ENCODE measurements at places on chromosomes 1 and 21. TPM values are rescaled to one million over a fixed set of nuclear protein-coding genes. Genes with fewer than 3 reads are reported as not detected.

Gene CCDC181
- 0.62 TPM for total RNA-seq

Gene SMCP
- total RNA-seq, result not detected

Gene CHD5
- total RNA-seq, result 0.44 TPM

Gene NUAK2
- total RNA-seq, result 1.7 TPM

Gene KCNK1
- total RNA-seq, result not detected

Gene GNPAT
- 55.9 TPM for total RNA-seq

Gene APCS
- total RNA-seq, result not detected

Gene TCP10L
- 0.52 TPM for total RNA-seq

Gene OR2T11
- not detected for total RNA-seq

Gene KLF17
- total RNA-seq, result not detected

DNA sequence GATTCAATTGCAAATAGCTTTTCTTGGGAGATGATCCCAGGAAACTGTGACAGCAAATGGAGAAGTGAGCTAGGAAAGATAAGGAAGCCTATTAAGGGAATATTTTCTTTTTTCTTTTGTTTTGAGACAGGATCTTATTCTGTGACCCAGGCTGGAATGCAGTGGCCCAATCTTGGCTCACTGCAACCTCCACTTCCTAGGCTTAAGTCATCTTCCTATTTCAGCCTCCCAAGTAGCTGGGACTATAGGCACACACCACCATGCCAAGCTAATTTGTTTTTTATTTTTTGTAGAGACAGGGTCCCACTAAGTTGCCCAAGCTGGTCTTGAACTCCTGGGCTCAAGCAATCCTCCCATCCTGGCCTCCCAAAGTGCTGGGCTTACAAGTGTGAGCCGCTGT is 433.7 kb downstream of the RPS6KC1 start:
- no peak for DNase-seq

GRCh38 chr1:24266998-24267397 is 52.2 kb upstream of the GRHL3 start:
- no peak for DNase-seq

- DNase-seq, result no peak
These were observed 1000.6 kb upstream of the PRMT6 start for GRCh38 chr1:106055855-106056254.

DNA sequence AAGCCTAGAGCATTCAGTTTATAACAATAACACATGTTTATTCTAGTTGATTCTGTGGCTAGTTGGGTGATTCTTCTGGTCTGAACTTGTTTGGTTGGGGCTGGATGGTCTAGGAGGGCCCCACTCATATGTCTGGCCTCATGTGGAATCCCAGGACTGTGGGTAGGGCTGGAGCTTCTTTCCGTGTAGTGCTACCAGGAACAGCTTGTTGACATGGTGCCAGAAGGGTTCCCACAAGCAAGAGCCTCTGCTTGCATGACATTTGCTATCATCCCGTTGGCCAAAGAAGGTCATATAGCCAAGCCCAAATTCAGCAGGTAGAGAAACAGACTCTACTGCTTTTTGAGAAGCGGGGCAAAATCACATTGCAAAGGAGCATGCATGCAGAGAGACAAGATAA is 67.6 kb upstream of the PPP2R5A start:
- no peak for DNase-seq

- DNase-seq, result no peak
These were observed 37.2 kb upstream of the CRNN start for GRCh38 chr1:152451254-152451653.

DNA sequence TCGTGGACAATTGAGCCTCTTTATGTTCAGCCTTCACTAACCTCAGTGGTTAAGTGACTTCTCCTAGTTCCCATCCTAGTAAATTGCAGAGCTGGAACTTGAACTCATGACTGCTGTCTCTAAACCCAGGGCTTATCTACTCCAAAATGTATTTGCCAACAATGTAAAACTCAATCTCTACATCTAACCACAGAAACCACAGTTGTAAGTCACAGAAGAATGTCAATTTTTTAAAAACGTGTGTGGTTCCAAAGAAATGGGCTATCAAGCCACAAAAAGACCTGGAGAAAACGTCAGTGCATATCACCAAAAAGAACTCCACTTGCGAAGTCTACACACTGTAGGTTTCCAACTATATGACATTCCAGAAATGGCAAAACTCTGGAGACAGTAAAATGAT is 172.6 kb upstream of the HMCN1 start:
- no peak for DNase-seq

- no peak for DNase-seq
These were observed 12.2 kb upstream of the CD34 start for GRCh38 chr1:207923121-207923520.

GRCh38 chr1:186679924-186680244 is 339 bp downstream of the PTGS2 start:
- no peak for DNase-seq

DNA sequence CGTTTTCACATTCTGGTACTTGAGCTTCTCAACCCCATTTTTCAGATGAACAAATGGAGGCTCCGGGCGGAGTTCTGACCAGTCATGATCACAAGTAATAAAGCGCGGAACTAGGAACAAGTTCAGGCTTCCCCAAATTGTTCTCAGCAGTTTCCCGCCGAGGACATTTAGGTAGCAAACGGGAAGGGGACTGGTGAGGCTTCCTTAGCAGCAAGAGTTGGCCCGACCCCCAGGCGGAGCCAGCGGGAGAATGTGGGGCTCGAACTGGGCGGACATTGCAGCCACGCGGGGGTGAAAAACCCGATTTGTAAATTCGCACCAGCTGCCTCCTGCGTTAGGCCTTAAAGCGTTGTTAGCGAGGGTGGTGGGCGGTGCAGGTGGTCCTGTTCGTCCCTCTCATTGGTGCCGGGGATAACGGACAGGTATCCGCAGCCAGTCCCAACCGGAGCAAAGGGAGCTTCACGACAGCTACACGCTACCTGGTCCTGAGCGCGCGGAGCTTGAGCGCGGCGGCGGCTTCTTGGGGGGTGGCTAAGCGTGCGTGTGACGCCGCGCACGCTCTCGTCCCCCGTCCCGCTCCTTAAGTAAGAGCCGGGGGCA is 15.3 kb downstream of the SEMA6C start:
- DNase-seq, result peak; percentile 89

- no peak for DNase-seq
These were observed 681 bp upstream of the VANGL2 start for GRCh38 chr1:160399544-160400222.

- DNase-seq, result no peak
These were observed 106.7 kb downstream of the PTPRU start for GRCh38 chr1:29342983-29343382.

DNA sequence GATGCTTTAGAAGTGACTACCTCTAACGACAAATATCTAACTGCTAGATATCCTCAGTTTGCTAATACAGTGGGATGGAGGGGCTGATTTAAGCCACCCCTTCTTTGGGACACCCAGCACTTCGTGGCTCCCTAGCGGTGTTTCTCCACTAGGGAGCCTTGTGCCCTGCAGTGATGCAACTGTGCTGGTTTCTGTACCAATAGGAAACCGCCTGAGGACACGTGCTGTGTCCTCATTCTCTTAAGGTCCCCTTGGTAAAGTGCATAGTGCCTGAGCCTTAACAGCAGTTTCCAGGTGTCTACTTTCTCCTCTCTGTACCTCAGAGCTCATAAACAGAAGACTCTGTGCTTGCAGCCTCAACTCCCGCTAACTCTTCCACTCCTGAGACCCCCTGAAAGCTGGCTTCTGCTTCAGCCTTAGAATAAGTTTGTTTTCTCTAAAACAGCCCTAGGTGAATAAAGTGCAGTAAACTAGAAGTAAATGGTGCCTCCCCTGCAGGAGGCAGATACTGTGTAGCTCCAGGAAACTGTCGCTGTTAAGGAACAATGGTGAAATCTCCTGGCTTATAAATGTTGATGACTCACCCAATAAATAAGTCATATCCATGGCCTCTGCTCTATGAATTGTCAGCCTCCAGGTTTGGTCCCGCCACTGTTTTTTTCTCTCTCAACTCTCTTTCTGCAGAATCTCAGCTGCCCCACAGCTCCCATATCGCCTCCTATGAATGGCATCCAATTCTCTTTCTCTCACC is 130.4 kb downstream of the AK5 start:
- no peak for DNase-seq

- no peak for DNase-seq
These were observed 71.6 kb downstream of the CD2 start for GRCh38 chr1:116825720-116826438.

DNA sequence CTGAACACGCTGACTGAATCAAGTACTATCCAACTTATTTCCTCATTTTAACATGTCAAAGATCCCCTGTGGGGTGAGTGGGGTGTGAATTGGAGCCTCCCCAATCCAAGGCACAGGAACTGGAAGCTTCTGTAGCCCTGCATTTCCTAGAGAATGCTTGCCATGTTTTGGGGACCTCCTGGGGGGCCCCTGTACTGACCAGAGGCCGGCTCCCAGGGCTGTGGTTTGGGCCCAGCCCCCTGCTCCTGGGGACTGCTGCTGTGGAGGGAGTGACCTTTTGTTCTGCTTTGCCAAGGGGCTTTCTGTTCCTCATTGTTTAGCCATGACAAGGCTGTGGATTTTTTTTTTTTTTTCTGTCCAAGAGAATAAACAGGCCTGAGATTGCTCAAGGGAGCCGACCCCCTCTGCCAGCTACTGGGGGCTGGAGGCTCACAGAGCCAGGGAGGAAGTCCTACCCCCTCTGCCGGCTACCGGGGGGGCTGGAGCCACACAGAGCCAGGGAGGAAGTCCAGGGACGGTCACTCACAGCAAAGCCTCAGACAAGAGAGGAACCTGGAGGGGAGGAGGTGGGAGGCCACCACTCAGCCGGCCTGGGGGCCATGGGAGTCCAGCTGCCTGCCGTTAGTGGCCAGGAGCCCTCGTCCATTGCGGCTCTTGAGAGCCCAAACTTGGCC is 17.4 kb downstream of the TNFRSF1B start:
- DNase-seq, result no peak

DNA sequence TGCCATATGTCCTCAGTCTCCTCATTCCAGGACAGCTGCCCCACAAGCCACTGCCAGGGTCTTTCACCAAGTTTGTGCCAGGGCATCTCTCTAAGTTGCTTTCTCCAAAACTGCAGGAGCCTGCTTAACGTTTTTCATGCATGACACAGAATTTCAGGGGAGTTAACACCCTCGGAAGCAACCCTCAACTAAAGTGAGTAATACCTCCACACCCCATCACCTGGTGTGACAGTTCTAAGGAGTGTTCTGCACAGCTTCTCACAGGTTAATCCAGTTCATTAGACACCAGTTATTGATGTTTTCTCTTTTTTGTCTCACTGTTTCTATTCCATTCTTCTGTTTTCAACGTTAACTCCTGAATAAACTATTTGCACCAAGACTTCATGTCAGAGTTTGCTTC is 115.0 kb downstream of the BACH1 start:
- no peak for DNase-seq

DNA sequence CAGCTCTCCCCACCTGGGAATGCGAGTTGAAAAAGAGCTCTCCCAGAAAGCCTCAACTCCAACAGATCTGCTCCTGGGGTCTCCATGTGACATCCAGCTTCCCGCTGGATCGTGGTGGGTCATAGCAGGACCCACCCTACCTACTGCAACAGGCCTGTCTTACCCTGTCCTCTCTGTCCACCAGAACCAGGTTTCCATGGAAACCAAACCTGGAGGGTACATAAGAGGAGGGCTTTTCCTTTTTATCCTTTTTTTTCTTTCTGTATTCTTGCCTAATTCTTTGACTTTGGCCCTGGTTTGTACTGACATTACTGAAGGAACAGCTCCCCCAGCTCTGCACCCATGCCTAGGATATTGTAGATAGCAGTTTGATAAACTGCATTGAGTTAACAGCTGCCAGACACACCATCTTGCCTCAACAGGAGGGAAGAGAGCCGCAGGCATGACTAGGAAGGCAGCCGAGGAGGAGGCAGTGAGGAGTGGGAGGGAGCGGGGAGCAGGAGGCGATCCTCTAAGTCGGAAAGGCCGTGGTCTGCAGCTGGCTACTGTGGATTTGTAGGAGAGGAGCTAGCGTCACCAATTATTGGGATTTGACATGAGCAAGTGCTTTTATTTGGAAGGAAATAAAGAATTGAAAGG is 9.7 kb upstream of the FMOD start:
- DNase-seq, result no peak

DNA sequence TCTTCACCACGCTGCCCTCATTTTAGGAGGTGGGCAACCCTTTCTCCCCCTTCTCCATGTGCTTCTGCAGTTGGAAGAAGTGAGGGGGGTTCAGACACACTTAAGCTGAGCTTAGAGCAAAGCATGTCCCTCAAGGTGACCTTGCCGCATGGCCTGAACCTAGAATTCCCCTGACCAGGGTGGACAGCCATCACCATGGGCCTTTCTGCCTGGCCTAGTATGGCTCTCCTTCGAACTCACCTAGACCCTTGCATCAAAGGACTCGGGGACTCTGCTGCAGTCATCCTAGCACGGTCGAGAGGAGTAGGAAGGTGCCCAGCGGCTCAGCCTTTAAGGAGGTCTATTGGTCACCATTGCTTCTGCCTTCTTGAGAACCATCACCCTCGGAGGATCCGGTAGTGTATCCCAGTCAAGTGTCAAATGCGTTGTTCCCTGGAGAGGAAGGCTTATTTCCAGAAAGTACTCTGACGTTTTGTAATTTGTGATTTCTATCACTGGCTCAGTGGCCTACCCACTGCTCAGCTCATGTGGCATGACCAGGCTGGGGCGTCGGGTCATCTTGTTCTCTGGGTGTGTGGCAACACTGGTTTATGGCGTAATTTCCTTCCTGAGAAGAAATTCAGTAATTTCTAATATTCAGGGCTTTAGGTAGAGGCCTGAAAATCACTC is at the start of gene KCNE1:
Gene KCNE1, minus strand, starts transcription at position 424 of the 669 bp plus-strand sequence. CDS start 62,576 bp downstream, outside the sequence.
- no peak for DNase-seq

DNA sequence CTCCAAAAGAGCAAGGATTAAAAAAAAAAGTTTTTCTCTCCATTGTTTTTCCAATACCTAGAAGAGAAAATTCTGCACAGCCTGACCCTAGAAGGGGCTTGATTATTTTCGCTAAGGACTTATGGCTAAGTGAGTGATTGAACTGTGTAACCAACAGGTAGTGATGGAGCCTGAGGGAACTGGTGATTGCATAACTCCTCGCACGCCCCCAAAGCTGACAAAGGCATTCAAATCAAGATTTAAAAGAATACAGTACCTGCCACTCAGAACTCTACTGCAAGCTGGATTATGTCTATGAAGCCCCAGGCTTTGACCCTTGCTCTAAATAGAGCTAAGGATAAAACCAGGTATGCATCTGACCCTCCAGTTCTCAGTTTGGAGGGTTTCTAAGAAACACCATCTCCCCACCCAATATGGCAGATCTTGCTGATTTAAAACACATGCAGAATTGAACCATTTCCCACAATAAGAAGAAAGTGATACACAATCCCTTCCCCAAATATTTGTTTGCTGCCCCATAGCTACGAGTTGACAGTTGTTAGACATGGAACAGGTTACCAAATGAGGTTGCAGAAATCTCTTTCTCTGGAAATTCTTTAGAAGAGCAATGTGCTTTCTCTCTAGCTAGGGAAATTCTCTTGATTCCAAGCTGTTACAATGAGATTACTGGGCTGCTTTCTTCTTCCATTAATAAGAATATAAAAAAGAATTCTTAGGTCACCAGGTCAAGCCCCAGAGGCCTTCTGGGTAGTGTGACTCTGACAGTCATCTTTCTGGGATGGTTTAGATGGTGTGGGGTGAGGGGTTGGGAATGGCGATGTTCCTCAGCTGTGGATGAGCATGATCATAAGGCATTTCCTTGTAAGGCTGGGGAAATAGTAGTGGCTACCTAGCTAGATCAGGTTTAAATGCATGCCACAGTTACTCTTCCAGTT is 35.1 kb downstream of the FGGY start:
- DNase-seq, result no peak

GRCh38 chr1:12208271-12208670 is 21.6 kb upstream of the VPS13D start:
- no peak for DNase-seq

- no peak for DNase-seq
These were observed 81.3 kb upstream of the SELENON start for GRCh38 chr1:25718732-25719131.
